ENCODE measurements at places on chromosomes 4 and X.

- no peak for DNase-seq
Observed at GRCh38 chr4:121358473-121358872, 22.3 kb downstream of the QRFPR start.

DNA sequence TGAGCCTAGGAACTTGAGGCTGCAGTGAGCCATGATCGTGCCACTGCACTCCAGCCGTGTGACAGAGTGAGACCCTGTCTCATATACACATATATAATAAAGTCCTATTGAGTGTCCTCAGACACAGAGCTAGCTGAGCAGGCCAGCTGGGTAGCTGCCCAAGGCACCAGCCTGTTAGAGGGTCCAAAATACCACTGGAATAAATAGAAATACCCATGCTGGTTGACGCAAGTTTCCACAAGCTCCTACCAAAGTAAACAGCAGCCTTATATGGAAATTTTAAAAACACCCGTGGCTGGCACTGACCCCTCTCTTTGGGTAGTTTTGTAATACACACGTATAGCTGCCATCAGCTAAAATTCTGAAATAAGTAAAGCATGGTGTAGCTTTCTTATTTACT, 348.6 kb downstream of the BCOR start:
- no peak for DNase-seq

DNA sequence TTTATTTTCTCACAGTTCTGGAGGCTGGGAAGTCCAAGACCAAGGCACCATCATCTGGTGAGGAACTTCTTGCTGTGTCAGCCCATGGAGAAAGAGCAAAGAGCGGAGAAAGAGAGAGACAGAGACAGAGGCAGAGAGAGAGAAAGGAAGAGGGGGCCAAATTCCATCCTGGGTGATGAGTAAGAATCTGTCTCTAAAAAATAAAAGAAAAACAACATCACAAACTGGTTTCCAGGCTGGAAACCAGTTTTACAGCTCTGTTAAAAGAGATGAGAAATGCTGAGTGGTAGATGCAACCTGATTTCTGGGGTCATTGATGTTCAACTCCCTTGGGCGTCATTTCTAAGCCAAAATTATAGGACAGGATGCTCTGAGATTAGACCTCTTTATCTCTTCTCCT, 72.9 kb downstream of the SHOX start:
- DNase-seq, result no peak

GRCh38 chr4:8353912-8354453, 84.4 kb downstream of the HTRA3 start:
- no peak for DNase-seq

DNA sequence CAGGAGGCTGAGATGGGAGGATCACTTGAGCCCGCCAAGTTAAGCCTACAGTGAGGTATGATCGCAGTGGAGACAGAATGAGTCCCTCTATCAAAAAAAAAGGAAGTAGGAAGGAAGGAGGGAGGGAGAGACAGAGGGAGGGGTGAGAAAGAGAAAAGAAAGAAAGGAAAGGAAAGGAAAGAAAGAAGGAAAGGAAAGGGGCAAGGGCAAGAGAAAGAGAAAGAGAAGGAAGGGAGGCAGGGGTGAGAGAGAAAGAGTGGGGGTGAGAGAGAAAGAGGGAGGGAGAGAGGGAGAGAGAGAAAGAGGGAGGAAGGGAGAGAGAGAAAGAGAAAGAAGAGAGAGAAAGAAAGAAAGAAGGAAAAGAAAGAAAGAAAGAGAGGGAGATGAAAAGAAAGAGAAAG, 13.2 kb downstream of the ELF2 start:
- DNase-seq, result no peak

GRCh38 chr4:144176476-144176875, 36.0 kb upstream of the GYPA start:
- DNase-seq, result no peak

DNA sequence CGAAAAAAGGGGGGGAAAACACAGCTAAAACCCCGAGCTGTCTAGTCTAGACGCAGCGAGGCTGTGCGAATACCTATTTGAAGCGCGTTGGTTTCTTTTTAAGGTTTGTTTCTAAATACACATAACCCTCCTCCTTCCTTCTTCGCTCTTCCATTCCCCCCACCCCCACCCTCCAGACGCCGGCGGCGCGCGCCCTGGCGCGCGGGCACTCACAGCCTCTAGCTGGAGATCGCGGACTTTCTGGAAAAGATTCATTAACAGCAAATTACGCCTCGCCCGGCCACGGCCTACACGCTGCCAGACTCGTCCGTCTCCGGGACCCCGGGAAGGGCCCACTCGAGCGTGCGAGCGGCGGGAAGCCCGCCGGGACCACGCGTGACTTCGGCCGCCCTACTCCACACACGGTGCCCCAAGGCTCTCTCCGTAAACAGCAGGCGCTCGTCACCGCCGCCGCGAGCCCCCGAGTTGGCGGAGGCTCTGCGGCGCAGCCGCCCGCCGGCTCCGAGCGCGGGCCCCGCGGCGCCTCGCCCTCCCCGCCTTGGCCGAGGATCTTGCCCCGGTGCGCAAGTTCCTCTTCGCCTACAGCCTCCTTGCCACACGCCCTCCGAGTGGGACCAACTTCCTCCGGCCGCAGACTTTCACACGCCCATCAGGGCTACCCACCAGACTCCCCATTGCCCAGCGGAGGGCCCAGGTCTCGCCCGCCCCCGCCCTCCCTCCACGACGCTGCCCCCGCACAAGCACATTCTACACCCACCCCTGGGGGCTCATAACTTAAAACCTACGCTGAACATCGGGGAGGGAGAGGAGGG, 2.0 kb downstream of the BCOR start:
- no peak for DNase-seq

DNA sequence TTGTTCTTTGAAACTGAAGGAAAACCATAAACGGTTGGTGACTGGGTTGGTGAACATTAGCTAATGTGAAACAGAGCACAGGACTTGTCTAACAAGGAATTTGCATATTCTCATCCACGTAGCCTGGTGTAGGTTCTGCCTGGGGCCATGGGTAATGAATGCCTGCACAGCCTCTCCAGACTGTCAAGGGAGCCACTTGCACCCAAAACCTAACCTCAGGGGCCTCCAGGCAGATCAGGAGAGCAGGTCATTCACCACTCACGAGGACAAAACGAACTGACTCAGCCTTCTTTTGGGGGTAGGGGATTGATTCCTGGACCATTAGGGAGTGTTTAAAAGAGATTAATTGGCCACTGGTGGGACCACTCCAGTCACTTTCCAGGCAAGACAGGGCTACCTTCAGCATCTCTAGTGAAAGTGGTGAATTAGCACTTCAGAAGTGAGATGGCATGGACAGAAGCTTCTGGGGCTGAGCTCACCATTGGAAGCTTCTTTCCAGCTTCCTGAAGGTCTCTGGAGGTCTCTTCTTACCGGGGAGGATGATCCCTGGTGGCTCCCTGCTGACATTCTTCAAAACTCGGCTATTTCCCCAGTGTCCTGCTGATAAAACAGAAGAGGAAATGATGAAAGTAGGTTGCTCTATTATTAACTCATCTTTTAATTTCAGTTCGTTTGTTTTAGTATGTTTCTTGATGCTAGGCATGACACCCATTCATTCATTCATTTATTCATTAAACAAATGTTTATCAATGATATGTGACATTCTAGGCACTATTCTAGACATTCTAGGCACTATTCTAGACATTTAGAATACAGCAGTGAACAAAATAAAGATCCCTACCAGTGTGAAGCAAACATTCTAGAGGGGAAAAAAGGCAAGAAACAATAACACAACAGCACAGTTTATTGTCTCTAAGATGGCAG, 104.5 kb upstream of the LNX1 start:
- no peak for DNase-seq

- DNase-seq, result no peak
Observed at GRCh38 chr4:16289897-16290554, 63.8 kb upstream of the TAPT1 start.

GRCh38 chr4:185039508-185040273, 21.4 kb downstream of the HELT start:
- no peak for DNase-seq

DNA sequence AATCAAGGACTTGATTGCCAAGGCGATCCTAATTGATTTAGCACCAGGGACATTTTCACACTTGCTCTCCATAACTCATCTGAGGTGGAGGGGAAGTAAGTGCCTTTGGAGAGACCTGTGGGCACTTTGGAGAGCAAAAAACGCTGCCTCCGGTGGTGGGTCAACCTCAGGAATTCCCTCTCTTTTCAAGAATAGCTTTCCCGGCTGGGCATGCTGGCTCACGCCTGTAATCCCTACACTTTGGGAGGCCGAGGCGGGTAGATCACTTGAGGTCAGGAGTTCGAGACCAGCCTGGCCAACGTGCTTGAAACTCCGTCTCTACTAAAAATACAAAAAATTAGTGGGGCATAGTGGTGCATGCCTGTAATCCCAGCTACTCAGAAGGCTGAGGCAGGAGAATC, 49.2 kb downstream of the PRPS1 start:
- DNase-seq, result no peak

- no peak for DNase-seq
Observed at GRCh38 chrX:130893356-130894085, 9.5 kb downstream of the ENOX2 start.

GRCh38 chr4:31106419-31106818, 386.2 kb downstream of the PCDH7 start:
- no peak for DNase-seq

GRCh38 chr4:7206385-7206784, 14.0 kb downstream of the SORCS2 start:
- no peak for DNase-seq

DNA sequence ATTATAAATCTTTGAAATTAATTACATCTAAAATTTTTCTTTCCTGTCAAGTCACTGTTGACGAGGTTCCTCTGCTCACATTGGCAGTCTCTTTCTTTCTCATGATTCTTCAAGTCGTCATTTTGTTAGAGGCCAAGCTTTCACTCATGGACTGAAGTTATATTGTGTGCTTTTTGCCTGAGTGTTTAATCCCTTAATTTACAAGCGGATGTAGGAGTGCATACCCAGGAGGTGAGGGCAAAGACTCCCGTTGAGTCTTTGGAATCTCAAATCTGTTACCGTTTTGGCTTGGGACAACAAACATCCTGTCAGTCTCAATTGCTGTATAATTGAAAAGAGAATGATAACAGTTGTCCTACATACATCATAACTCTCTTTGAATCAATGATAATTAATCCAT, 345.0 kb downstream of the TRIML1 start:
- no peak for DNase-seq

GRCh38 chr4:110073053-110073845, 125.2 kb downstream of the ELOVL6 start:
- no peak for DNase-seq

DNA sequence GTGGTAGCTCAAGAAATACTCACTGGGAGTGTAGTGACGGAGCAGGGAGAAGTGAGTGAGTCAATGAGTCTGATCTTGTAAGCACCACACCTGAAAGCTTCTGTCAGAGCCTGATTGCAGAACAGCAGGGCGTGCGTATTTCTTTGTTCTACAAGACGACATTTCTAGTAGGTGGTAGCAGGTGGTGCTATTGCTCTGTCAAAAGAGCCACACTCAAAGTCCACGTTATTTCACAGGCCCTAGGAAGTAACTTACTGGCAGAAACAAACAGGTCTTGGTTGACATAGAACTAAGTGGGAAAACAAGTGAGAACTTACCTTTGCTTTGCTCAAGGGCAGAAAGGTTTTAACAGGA, 46.4 kb upstream of the SPRY1 start:
- no peak for DNase-seq

- no peak for DNase-seq
Observed at GRCh38 chrX:117713411-117713810, 403.2 kb downstream of the KLHL13 start.

GRCh38 chrX:123581586-123581985, 151.3 kb downstream of the THOC2 start:
- no peak for DNase-seq

DNA sequence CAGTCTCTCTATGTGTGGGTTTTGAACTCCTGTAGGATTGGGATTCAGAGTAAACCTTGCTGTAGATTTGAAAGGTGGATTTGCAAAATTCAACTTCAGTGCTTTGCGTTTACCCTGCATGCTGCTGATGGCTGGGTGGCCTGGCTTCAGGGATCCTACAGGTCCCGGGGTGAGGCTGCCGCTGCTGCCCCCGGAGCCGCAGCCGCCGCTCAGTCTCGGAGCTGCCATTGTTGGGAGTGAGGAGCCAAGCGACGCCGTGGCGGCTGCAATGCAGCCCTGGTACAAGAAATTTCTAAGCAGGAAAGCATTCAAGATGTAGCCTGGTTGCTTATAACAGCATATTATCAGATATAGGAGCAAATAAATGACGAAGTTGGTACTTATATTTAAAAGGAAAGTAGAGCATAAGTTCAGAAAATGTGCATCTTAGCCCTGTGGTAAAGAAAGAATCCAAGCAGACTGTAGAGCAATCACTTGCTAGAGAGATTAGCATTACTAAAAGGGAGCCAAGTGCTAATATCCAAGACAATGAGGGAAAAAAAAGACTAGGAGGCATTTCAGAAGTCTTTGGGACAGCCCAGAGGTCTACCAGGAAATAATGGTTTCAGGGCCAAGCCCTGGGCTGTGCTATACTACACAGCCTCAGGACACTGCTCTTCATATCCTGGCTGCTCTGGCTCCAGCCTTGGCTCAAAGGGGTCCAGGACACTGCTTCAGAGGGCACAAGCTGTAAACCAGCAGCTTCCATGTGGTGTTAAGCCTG, 36.9 kb upstream of the CHIC1 start:
- DNase-seq, result no peak

- no peak for DNase-seq
Observed at GRCh38 chrX:22536746-22537304, 264.1 kb downstream of the CBLL2 start.

GRCh38 chr4:101774807-101775206, 15.7 kb upstream of the BANK1 start:
- no peak for DNase-seq

DNA sequence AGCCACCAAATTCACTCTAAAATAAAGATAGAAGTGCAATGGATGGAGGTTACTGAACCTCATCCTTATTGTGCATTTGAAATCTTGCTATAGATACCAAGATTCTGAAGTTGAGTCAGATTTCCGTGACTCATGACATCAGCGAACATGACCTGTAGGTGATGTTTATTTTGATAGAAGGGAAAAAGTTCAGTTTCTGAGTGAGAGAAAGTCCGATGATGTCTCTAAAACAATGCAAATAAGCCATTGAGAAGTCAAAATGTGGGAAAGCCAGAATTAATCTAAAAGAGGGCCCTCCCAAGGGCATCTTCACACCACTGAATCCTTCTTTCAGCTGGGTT, 20.0 kb downstream of the PHOX2B start:
- DNase-seq, result no peak

- DNase-seq, result no peak
Observed at GRCh38 chr4:1205586-1206298, 33.4 kb upstream of the SPON2 start.

DNA sequence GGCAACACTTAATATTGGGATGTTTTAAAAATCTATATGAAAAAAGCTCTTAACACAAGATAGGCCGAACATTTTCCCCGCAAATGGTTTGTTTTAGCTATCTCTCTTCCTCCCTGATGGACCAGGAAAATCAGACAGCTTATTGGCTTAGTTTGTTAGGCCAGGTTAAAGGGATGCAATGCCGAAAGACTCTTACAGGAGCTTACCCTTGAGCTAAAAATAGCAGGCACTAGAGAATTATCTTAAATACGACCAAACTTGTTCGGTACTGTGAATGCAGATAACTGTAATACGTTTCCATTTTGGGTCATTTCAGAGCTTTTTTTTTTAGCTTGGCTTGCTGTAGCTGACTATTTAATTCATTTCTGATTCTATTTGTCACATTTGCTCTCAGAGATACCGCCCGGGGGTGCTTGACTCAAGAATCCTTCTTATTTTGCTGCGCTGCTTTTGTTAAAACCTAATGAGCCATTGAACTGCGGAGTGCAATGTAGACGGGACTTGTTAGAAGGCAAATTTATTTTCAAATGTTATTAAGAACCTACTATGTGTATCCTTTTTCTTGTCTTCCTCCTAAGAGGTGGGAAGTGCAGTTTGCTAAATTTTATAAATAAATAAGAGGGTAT, 23.3 kb downstream of the PPARGC1A start:
- DNase-seq, result no peak
